Kasumi-1 (cell line): ENCODE measurements at places on chromosomes 13 and 19.
A peak's percentile ranks its signal among the peaks of the same experiment; 100 is the strongest.

- no peak for DNase-seq
These were observed 11.4 kb downstream of the ZIC2 start for GRCh38 chr13:99992949-99993351.

- DNase-seq: no peak
These were observed 26.4 kb downstream of the AKAP11 start for GRCh38 chr13:42298392-42298791.

DNA sequence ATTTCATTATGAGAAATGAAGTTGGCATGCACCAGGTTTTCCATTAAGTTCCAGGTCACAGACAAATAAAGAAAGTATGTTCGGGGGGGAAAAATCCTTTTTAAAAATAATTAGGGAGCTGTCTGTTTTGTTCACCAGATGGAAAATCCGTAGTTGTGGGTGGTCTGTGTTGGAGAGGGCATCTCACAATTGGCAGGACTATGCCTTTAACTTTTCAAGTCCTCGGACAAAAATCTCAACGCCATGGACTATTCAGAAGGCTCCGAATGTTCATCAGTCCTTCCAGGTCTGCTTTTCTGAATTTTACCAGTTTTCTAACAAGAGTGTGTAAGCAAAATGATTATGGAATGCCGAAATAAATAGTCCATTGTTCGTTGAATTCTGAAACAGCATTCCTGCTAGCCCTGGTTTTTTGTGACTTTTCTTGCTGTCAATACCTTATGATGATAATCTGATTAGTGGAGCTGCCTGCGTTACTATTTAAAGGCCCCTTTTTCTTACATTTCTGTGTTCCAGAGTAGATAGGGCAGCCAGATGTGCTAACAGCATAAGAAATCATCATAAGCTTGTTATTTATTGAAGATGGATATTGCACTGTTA, 146.9 kb downstream of the TM9SF2 start:
- DNase-seq: no peak

GRCh38 chr13:41411522-41411921, 45.8 kb upstream of the RGCC start:
- DNase-seq: peak; percentile 28

- no peak for DNase-seq
These were observed 122.7 kb downstream of the AKAP11 start for GRCh38 chr13:42394711-42395085.

GRCh38 chr19:472005-472858, 11.4 kb upstream of the SHC2 start:
- no peak for DNase-seq

- no peak for DNase-seq
These were observed 7.5 kb upstream of the NFIX start for GRCh38 chr19:12987781-12988180.

- no peak for DNase-seq
These were observed 422.7 kb upstream of the ARGLU1 start for GRCh38 chr13:106990594-106990993.

- DNase-seq: no peak
These were observed 3.8 kb downstream of the C19orf47 start for GRCh38 chr19:40344422-40344821.

DNA sequence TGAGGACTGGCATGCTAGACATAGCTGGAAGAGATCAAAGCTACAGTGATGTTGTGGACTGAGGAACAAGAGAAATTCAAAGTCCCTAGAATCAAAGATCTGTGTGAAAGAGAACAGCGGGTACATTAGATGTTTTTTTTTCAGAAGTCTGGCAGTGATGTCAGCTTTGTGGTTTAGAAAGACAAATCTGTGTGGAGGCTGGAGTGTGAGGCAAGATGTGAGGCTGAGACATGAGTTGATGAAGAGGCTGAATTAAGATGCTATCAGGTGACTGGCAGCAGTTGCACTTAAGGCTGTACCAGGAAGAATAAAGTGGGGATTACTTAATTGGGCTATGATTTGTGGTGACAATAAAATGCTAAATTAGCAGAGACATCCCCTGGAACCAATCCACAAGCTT, 46.5 kb downstream of the DNAJC3 start:
- no peak for DNase-seq
